ENCODE measurements at places on chromosomes 16 and 17. TPM values are rescaled to one million over a fixed set of nuclear protein-coding genes. Genes with fewer than 3 reads are reported as not detected.
A peak's percentile ranks its signal among the peaks of the same experiment; 100 is the strongest.

- DNase-seq, result peak; percentile 57
These were observed 13.5 kb upstream of the TBX21 start for GRCh38 chr17:47719411-47720152.

GRCh38 chr17:79365836-79366770, 244.7 kb downstream of the RBFOX3 start:
- no peak for DNase-seq

- DNase-seq, result no peak
These were observed 5.9 kb upstream of the CCDC57 start for GRCh38 chr17:82218349-82219075.

CYB561 gene
- 13.7 TPM for total RNA-seq

DNA sequence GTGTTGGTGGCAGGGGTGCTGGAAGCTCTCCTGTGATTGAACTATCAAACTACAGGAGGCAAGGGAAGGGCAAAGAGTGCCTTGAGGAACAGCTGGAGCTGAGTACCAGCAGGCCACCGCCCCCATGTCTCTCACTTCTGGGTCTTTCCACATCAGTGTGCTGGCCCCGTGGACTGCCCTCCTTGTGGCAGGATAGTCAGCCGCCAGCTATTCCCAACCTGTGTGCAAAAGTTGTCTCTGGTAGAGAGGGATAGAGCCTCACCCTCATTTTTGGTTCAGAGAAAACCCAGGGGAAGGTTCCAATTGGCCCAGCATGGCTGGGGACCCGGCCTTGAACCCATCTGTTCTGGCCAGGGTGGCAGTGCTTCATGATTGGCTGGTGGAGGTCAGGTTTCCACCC, 211.8 kb downstream of the IRF8 start:
- DNase-seq, result no peak

DNA sequence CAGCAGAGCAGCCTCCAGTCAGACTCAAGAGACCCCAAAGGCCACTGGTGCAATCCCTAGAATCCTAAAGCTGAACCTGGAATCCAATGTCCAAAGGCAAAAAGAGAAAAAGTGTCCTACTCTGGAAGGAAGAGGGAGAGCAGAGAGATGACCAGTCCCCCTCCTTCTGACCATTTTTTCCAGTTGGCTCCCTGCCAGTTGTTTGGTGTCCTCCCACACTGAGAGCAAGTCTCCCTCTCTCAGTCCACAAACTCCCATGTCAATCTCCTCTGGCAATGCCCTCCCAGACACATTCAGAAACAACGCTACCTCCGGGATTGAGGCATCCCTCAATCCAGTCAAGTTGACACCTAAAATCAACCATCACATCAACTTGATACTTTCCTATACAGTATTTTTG, 4.3 kb upstream of the CLEC19A start:
- no peak for DNase-seq

ZP2 gene
- not detected for total RNA-seq

DNA sequence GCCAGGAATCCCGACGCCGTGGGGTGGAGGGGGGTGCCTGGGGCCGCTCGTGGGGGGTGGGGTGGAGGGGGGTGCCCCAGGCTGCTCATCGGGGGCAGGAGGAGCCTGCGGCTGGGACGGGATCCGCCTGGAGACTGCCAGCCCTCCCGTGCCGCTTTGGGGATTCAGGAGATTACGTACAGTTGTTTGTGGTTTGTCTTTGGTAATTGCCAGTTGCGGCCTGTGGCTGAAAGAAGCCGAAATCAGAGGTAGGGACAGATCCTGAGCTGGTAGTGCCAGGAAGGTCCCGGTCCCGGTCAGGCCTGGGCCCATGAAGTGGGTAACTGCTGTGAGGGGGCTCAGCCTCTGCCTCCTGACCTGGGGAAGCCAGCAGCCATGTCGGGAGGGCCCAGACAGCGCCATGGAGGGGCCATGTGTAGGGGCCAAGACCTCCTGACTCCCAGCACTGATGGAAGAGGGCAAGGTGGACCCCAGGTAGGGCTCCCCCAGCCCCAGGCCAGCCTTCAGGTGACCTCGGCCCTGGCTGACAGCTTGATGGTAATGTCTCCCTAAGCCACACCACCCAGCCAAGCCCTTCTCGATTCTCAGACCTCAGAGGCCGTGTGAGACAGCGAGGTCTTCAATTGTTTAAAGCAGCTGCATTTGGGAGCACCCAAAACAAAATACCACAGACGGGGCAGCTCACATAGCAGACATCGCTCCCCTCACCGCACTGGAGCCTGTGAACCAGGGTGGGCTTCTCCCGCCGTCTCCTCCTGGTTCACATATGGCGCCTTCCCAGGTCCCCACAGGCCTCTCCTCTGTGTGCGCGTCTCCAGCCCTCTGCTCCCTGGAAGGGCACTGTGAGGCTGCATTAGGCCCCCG, 34.9 kb upstream of the SSTR5 start:
- no peak for DNase-seq

- DNase-seq, result no peak
These were observed 18.2 kb upstream of the NOS2 start for GRCh38 chr17:27818401-27819105.

DNA sequence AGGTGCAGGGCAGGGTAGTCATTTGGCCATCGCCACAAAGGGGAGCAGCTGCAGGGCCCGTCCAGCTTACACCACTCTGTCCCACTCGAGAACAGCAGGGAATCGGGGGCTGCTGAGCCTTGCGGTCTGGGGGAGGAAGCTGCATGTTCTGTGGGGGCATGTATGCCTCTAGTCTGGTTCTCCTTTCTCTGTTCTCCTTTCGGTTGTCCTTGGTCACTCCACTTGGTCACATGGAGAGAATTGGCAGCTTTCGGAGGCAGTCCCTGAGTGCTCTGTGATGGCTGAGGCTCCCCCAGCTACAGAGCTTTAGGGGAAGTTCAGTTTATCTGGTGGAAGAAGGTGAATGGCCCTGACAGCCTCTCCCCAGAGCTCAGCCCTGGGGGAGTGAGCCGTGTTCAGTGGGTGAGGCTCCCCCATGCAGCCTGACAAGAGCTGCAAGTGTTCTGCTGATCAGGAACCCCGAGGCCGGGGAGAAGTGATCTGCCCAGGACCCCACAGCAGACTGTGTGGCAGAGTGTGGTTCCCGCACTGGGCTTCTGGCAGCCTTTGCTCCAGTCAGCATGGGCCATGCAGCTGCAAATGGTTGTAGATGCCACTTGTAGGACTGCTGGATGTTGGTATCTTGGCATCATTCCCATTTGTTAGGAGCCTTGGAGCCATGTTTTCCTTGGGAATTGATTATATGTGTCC, 22.3 kb upstream of the SMPD3 start:
- no peak for DNase-seq

ERN2 gene
- total RNA-seq, result 0.83 TPM

CCL1 gene
- not detected for total RNA-seq

ANKRD13B gene
- 6.3 TPM for total RNA-seq

SPHK1 gene
- total RNA-seq, result 22.3 TPM

GAS7 gene
- total RNA-seq, result 2.6 TPM

DNA sequence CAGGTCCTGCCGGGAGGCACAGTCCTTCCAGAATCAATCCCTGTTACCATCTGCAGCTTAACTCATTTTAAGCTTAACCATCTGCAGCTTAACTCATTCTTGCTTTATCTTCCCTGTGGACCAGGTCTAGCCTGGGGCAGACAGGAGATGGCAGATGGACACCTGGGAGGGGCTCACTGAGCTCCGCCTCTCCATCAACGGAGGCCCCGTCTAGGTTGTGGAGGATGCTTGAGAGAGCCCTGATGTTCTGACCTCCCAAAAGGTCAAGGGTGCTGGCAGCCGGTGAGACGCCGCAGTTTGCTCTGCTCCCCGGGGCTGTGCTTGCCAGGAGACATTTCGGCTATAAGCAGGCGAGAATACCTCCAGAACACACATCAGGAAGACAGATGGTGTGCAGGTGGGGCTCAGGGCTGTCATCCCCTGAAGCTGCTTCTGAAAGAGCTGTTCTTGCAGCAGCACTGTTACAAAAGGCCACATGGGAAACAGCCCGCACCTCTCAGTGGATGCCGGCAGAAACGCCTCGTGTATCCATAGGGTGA, 41.3 kb downstream of the BAIAP2 start:
- DNase-seq, result no peak

HOXB8 gene
- total RNA-seq, result 0.51 TPM

DNA sequence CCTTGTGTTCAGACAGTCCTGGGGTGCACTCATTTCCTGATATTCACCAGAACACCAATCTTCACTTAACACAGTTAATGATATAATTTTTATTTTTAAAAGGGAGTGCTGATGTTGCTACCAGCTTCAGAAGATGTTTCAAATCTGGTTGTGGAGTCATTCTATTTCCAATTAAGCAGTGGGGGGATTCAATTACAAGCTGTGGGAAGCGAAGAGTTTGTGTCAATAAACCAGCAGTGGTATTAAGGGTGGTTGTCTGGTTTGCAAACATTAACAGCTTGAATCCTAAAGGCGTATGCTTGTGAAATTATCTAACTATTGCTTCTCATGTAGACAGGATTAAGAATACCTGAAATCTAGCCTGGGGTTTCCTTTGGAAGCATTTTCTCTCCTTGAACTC, 1637.5 kb upstream of the GOT2 start:
- no peak for DNase-seq

DNA sequence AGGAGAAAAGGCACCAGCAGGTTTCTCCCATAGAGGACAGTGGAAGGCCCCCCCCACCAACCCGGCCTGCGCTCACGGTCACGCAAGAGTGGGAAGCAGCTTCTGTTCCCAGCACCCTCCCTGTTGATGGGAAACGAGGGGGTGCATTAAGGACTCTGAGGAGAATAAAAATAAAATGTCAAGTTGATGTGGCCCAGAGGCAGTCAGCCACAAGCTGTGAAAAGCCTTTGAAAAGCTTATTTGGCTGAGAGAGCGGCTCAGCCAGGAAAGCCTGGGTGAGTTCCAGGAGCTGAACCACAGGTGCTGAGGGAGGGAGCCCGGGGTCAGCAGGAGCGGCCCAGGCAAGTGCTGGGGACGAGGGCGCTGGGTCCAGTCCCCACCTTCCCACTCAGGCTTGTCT, 26.9 kb upstream of the SPATA32 start:
- no peak for DNase-seq

EIF3C gene
- 155 TPM for total RNA-seq

SRCIN1 gene
- not detected for total RNA-seq

DNA sequence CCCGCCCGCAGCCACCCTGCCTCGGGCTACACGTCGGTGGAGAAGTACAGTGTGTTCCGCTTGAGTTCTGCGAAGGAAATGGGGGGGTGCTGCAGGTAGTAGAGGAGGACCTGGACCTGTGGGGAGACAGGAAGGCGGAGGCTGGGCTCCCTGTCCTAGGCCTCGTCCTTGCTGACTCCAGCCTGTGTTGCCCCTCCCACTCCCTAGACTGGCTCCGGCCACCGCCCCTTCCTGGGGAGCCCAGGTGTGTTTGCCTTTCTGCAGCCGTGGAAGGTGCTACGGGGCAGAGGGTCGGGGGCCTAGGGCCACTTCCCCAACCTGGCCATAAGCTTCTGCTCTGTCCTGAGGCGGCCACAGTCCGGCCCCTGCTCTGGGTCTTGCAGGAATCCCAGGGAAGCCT, 9.1 kb downstream of the TIMM22 start:
- DNase-seq, result no peak

PRSS8 gene
- not detected for total RNA-seq

GRCh38 chr16:70720425-70721201, 34.8 kb upstream of the MTSS2 start:
- DNase-seq, result no peak

TMEM235 gene
- total RNA-seq, result not detected

DNA sequence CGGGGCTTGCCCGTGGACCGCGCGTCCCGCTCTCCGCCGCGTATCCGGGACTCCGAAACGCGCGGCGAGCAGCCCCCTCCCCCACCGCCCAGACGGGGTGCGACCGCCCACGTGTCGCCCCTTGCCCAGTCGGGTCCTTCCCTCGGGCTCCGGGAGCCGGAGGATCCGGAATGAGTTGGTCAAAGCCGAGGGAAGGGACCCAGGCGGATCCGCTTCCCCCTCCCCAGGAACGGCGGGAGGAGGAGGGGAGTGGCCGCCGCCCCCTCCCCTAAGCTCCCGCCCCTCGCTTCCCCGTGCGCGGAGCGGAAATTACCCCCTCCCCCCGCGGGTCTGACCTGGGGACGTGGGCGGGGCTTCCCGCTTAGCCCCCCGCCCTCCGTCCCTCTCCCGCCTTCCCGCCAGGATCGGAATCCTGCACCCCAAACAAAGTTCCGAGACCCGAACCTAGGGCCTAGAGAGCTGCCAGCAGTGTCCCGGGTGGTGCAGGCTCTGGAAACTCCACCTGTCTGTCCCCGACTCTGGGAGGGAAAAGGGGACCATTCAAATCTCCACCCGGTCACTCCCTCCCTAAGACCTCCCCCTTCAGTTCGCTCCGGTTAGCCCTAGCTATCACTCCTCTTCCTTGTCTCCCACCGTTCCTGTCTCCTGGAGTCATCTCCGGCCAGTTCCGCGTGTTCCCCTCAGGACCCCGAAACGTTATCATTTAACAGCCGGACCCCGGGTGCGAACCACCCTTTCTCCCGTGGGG, 1.0 kb upstream of the IGF2BP1 start:
- DNase-seq, result no peak

- peak; percentile 22 for DNase-seq
These were observed 46.9 kb downstream of the IRX6 start for GRCh38 chr16:55370762-55371482.

DNA sequence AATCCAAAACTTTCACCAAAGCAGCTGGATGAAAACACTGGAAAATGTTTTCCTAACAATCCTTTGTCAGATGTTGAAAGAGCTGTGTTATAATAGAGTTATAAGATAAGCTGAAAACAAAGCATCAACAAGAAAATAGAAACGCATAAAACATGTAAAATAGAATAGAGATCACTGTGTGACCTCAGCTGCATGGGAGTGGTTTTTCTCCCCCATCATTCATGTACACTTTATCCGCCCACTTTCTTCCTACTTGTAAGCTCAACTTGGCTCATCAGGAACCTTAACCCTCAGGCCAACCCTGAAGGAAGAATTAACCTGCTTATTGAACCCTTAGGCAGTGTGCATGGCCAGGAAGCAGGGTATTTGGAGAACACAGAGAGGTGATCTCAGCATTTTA, 238.5 kb upstream of the PMFBP1 start:
- no peak for DNase-seq

DNA sequence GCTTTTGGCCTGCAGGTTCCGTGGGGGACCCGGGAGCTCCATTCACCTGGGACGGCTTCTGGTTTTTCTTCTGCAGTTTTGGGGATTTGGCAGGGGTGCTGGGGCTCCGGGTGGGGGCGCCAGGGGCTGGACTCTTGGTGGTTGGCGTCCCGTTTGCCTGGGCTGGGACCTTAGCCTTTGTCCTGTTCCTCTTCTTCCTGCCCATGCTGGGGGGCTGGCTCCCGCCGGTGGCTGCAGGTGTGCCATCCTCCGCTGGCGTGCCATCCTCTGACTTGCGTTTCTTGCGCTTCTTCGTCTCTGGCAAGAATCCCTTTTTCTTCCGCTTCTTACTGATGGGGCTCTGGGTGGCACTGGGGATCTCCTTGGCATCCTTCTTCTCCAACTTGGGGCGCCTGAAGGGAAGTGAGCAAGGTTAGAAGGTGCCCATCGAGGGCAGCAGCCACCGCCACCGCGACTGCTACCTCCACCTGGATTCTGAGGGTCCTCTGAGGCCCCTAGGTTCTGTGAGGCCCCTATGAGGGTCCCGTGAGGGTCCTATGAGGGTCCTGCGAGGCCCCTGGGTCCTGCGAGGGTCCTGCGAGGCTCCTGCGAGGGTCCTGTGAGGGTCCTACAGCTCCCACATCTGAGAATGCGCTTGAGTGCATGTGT, 15.5 kb downstream of the MYBBP1A start:
- DNase-seq, result no peak

- DNase-seq, result no peak
These were observed 7.2 kb downstream of the SUPT4H1 start for GRCh38 chr17:58344791-58345157.
